ENCODE measurements at places on chromosomes 1 and 21.

- DNase-seq, result peak; percentile 90
Observed at GRCh38 chr1:240285540-240285939, 193.9 kb downstream of the FMN2 start.

- no peak for DNase-seq
Observed at GRCh38 chr1:39735731-39736130, 3.0 kb upstream of the PPIE start.

DNA sequence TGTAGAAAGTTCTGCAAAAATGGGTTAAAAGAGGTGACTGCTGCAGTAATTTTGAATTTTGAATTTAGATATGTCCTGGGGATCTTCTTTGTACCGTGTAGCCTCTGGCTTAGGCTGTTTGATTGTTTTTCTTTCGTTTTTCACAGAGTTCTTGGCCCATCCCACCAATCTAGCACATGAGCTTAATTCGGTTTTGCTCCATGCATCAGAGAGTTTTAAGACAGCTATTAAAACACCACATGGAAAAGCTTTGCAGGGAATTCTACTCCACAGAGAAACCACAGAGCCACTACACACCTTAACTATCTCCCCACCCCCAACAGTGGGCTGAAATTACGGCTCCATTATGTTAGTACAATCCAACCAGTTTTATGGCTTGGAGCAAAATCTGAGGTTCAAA, 25.5 kb downstream of the SPAG17 start:
- DNase-seq, result peak; percentile 13

DNA sequence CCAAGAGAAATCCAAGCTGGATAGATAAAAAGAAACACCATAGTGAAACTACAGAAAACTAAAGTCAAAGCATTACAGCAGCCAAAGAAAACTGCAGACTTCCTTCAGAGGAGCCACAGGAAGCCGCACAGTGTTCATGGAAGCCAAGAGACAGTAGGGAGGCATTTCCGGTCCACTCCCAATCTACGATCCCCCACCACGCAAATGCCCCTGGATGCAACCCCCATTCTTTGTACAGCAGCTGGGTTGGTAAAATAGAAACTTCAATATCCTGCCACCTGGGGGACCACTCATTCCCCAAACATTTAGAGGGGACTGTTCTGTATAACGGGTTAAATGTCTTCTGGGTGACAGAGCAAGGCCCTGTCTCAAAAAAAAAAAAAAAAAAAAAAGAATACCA, 43.9 kb upstream of the TSPEAR start:
- DNase-seq, result no peak

DNA sequence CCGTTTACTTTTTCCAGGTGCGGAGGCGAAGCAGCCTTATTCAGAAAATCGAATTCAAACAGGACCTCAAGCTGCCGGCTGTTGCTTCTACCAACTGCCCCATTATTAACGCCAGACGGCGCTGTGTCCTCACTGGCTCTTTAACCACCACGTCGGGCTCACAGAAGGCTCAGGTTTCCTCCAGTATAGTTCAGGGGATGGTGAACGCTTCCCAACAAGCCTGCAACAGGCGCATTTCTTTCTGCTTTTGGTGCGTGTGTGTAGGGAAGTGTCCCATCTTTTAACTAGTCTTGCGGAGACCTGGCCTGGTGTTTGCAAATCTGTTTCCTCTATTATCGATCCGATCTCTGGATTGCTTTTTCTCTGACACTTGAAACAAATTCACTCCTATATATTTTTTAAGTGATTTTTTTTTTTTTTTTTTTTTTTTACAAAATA, 791 bp upstream of the STUM start:
- peak; percentile 58 for DNase-seq

DNA sequence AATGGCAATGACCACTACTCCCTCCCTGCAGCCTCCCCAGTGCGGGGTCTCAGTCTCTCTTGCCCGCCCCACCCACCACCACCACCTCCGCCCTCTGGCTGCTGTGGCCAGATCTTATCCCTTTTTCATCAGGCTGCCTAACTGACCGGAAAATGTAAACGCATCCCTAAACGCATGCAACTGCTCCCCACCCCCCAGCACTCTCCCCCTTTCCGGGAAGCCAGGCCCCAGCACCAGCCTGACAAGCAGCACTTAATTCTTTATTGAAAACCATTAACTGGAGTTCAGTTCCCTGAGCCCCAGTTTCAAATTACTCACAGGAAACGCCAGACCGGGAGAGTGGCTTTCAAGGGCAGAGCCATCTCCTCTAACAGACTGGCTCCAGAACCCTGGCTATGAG, 147.7 kb downstream of the DMRTA2 start:
- no peak for DNase-seq

- no peak for DNase-seq
Observed at GRCh38 chr1:2466958-2467554, 9.0 kb upstream of the PLCH2 start.

GRCh38 chr1:16181887-16182719, 26.2 kb upstream of the EPHA2 start:
- DNase-seq, result peak; percentile 55

DNA sequence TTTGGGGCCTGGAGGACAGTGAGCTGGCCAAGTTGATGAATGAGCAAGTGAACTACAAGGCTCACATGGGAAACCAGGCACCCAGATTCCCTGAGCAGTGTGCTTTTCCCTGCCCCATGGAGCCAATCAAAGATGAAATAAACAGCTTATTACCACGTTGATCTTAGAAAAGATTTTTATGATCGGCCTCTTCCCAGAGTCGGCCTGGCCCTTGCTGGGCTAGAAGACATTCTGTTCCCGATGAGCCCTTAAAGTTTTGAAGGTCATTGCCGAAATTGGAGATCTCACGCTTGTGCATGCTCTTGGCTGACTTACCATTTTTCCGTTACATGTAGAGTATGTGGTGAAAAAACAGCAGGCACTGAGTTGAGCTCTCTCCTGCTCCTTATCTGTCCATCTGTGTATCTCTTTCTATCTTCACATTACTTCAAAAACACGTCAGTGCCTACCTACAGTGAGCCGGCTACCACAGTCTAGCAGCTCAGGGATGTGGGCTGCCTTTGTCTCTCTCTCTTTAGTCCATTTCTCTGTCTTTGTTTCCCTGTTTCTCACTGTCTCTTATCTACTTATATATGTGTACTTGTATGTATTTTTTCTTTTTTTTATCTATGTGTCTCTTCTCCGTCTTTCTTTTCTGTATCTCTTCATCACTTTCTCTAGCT, 248.8 kb upstream of the USP24 start:
- no peak for DNase-seq

GRCh38 chr1:147202576-147202975, 22.6 kb downstream of the FMO5 start:
- DNase-seq, result no peak

- DNase-seq, result no peak
Observed at GRCh38 chr1:42003433-42003832, 84.7 kb upstream of the HIVEP3 start.

DNA sequence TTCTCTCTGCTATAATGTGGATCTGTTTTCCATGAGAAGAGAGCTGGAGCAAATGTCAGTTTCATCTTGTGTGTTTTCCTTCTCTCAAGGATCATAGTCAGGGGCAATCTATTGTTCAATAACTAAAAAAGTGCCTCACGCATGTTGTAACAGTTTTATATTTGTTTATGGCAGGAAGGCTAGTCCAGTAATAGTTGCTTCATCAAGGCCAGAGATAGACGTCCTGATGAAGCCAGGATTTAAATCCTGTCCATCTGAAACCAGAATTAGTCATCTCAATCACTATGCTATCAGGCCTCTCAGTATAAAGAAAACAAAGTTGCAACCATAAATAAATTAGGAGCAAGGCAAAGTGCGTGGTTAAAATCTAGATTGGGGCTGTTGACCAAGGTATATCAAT, 30.2 kb upstream of the DUSP10 start:
- peak; percentile 4 for DNase-seq

- DNase-seq, result no peak
Observed at GRCh38 chr1:210475321-210475720, 146.6 kb downstream of the HHAT start.

DNA sequence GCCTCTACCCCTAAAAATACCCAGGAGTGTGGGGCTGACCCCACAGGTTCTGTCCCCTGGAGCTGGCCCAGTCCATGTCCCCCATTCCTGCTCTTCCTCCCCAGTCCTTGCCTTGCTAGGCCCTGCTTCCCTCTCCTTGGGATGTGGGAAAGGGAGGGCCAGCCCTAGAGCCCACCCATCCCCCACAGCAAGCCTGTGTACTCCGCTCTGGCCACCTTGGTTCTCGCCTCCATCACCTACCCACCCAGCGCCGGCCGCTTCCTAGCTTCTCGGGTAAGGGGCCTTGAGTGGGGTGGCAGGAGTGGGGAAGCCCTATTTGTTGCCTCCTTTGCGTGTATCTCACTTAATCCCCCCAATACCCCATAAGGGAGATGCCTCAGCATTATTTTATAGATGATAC, 6.7 kb downstream of the CLCNKB start:
- DNase-seq, result no peak

DNA sequence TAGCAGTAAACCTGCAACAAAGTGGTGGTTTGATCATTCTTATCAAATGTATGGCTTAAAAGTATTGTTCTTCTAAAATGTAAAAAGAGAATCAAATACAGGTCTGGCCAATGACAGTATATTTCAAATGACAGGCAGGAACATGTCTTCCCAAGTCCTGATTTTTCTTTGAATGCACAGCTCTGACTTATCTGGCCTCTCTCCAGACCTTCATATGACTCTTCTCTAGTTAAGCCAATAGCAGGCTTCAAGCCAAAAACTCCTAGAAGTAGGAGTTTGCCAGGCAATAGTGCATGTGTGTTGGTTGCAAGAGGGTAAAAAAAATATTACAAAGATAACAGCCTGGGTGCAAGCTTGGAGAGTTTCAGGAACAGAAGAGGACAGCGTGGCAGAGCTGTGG, 345.5 kb downstream of the SMYD3 start:
- peak; percentile 49 for DNase-seq

- DNase-seq, result no peak
Observed at GRCh38 chr1:245590726-245591125, 435.9 kb downstream of the KIF26B start.

GRCh38 chr1:54421101-54421504, 14.9 kb upstream of the SSBP3 start:
- DNase-seq, result no peak

GRCh38 chr1:76079475-76080227, 5.1 kb downstream of the ST6GALNAC3 start:
- no peak for DNase-seq
